Kidney glomerular epithelial cell (primary cell): ENCODE measurements at places on chromosomes 3 and 15.

DNA sequence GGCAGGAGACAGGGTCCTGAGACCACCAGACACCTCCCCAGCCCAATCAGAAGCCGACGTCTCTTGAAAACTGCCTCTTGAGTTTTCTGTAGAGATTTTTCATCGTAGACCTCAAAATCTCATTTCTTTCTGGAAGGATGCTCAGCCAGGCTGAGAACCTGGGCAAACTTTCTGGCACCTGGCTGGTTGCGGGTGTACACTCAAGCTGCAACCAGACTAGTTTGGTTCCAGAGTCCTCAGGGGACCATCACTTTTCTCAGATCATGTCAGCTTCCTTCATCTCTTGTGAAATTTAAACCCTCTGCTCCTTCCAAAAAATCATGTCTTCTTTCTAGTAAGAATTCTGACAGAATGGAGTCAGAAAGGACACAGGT is 45.1 kb downstream of the CMTM7 start:
- DNase-seq = no peak

- no peak for DNase-seq
Observed at GRCh38 chr15:31083370-31083780, 18.1 kb downstream of the TRPM1 start.

DNA sequence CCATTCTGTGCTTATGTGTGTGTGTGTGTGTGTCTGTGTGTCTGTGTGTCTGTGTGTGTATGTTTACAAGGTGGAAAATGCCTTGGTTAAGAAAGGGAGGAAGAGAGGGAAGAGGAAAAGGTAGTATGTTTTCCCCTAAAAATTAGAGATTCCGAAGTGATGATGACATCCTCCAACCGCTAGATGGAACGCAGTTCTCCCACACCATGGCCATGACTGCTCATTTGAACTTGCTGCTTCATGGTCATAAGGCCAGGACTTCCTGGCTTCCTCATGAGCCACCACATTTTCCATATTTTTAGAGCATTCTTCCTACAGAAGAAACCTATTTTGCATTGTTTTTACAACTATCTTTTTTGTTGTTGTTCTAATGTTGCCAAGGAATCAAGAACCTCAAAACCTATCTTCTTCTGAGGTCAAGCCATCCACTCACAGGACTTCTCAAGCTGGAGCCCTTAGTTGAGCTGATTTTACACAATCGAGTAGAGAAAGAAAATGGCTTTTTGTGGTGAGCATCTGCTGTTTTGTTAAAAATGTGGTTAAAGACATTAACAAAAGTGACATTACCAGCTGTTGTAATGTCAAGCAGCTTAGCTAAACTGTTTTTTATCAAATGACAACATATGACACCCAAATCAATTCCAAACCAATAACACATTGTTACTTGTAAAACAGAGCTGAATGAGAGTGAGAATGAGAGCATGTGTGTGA is 1091.0 kb downstream of the FHIT start:
- no peak for DNase-seq

DNA sequence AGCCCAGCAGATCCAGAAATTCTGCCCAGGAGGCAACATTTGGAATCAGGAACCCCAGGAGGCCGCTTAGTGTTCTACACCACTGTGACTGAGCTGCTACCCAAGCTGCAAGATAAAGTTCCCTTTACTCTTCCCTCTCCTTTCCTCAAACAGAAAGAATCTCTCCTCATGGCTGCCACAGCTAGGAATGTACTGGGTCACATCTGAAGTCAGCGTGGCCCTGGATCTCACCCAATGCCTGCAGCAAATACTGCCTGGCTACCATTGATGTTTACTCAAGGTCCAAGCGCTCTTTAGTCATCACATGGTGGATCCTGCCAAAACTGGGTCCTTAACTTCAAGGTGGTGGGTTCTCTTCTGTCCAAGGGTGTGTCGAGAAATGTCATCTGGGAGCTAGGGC is 382.7 kb downstream of the EPHA6 start:
- DNase-seq = no peak

- no peak for DNase-seq
Observed at GRCh38 chr15:69610858-69611257, 158.2 kb downstream of the RPLP1 start.
